ENCODE measurements at places on chromosomes 13 and 19.

DNA sequence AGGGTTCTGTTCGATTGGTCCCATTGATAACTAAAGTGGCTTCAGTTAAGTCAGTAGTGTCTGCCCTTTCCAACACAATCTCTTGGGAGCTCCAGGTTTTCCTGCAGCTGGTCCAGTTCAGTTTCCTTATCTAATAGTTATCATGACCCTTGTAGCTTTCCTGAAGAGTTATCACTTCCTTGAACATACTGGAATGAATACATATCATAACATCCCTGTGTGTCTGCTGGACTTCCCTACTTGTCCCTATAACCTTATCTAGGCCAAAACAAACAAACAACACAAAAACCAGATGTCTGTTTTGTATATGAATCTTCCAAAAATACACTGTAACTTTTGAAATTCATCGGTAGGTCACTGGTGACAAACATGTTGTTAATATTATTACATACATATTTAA is 167.6 kb downstream of the DCT start:
- no peak for DNase-seq

- DNase-seq: no peak
Measured at GRCh38 chr13:68170961-68171360, 940.8 kb upstream of the PCDH9 start.

DNA sequence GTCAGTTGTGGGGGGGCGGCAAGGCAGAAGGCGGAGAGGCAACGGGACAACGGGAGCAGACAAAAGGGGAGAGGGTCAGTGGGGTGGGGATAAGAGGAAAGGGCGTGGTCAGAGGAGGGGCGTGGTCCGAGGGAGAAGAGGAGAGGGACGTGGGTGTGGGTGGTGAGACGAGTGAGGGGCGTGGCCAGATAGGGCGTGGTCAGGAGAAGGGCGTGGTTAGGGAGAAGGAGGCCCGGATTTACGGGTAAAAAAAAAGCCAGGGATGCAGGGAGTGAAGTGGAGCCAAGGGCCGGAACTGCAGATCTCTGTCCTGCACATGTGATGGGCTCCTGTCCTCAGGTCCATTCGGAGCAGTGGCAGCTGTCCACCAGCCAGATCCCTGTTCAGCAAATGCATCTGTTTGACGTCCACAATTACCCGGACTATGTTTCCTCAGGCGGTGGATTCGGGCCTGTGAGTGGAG is 21.5 kb downstream of the CPT1C start:
- DNase-seq: no peak

DNA sequence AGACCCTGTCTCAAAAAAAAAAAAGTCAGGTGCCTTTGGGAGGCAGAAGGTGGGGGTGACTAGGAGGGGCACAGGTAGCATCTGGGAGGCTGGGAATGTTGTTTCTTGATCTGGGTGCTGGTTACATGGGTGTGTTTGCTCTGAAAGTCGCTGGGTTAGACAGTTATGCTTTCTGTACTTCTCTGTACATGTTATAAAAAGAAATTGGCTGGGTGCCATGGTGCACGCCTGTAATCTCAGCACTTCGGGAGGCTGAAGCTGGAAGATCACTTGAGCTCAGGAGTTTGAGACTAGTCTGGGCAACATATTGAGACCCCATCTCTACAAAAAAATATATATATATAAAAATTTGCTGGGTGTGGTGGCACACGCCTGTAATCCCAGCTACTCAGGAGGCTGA is 15.1 kb downstream of the NOSIP start:
- no peak for DNase-seq

GRCh38 chr13:32895296-32895695 is 120.9 kb upstream of the KL start:
- no peak for DNase-seq

GRCh38 chr19:34734537-34735103 is 577 bp downstream of the ZNF181 start:
- no peak for DNase-seq
